ENCODE measurements at places on chromosomes 2 and 18.

GRCh38 chr2:98295721-98296414 is 50.4 kb upstream of the CNGA3 start:
- DNase-seq = peak; percentile 23

DNA sequence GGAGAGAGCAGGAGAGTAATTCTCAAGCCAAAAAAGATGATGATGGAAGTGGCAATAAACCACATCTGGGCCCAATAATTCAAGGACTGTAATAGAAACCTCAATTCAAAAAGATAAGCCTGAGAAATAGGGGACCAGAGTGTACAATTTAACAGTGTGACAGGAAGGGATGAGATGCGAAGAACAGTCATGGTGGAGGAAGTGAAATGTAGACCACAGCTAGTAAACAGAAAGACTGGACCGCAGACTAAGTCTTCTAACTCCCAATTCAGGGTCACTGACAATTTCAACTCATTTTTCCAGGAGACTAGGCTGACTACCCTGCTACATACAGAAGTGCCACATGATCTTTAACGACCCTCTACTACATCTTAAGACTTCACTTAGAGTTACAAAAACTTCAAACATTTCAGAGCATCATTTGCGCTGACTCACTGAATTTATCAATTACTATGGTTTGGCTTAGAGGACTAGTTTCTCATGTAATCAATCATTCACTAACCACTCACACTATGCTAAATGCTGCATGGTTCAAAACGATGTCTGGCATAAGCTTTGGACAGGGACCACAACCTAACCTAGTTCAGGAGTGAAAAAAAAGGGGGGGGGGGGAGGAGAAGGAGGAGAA is 9.0 kb downstream of the CUL3 start:
- DNase-seq = no peak

- no peak for DNase-seq
Measured at GRCh38 chr2:139360654-139361053, 580.5 kb upstream of the NXPH2 start.

DNA sequence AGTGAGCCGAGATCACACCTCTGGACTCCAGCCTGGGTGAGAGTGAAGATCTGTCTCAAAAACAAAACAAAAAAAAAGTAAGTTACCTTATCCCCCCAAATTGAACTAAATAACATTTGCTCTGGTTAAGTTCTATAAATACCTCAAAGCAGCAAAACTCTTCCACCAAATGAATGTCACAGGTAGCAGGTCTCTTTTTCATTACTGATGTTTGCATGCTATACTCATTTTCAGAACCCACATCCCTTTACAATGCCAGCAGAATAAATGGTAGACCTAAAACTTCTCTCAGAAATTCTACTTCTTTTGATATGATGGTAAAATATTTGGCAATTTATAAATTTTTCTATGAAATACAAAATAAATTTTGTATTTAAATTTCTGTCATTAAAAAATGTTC is 22.3 kb downstream of the INO80D start:
- DNase-seq = no peak

DNA sequence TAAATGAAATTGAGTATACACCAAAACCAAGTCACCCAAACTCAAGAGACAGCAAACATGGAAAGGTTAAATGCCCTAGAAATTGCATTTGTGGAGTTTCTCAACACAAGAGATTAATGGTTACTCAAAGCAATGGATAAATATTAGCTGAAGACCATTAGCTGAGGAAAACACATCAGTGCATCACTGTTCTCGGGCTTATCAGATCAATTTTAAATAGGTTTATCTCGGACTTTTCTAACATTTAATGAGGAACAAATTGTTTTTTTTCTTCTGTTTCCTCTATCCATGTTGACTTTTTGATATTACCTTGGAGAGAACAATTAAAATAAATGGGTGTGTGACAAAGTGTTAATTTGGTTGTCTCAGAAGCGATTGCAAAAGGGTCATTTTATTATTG is 105.4 kb upstream of the PIK3C3 start:
- no peak for DNase-seq

GRCh38 chr2:70960833-70961647 is 17.4 kb upstream of the ANKRD53 start:
- DNase-seq = no peak

DNA sequence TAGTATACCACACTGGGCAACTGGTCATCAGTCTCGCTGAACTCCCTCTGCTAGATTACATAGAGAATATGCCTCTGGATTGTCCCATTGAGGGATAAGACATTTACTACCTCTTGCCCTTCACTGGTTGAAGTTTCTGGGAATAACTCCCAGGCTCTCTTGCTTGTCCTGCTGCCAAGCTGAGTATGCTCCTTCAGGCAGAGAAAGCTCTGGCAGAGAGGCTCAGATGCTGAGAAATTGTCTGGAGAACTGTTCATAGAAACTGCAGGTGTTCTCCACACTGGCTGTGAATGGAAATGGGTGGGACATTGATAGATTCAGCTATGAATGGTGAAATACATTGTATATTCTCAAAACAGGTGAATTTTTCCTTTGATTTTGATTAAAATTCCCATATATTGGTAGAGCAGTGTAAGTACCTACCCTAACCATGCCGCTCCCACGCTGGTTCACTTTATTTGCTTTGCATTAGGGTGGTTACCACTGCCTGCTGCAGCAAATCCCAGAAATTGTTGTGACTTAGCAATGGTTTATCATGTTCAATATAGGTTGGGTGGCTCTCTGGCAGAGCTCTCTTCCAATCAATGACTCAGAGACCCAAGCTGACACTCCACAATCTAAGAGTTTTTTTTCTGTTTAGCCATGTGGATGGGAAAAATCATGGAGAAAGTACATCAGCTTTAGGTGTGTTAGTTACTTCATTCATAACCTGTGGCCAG is 36.7 kb downstream of the FAM117B start:
- no peak for DNase-seq

DNA sequence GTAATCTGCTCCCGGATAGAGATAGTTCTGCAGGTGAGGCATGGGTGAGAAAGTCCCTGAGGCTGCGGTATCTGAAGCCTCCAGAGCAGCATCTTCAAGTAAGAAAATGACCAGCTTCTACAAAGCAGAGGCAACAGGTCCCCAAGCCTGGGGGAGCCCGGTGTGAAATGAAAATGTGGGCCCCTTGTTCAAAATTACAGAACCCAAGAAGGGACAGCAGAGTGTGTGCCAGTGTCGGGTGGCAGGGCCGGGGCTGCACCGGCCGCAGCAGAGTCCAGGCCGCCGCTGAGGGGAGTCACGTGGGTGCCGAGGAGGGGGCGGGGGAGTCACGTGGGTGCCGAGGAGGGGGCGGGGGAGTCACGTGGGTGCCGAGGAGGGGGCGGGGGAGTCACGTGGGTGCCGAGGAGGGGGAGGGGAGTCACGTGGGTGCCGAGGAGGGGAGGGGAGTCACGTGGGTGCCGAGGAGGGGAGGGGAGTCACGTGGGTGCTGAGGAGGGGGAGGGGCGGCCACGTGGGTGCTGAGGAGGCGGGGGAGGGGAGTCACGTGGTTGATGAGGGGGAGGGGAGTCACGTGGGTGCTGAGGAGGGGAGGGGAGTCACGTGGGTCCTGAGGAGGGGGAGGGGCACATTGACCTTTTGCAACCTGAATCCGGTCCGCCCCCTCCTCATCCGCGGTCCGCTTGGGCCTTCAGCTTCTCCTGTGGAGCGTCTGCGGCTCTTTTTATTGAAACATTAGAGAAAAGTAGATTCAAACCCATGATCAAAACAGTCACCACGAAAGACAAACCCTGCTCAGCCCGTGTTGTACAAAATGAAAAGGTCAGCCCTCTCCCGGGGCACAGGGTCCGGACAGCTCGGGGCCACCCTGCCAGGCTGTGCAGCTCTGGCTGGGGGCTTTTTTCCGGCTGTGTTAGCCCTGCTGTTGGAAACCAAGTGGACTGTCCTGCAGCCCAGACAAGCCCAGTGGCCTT is 10.4 kb downstream of the COLEC11 start:
- DNase-seq = no peak

GRCh38 chr18:77059294-77059916 is 73.2 kb downstream of the MBP start:
- peak; percentile 63 for DNase-seq

DNA sequence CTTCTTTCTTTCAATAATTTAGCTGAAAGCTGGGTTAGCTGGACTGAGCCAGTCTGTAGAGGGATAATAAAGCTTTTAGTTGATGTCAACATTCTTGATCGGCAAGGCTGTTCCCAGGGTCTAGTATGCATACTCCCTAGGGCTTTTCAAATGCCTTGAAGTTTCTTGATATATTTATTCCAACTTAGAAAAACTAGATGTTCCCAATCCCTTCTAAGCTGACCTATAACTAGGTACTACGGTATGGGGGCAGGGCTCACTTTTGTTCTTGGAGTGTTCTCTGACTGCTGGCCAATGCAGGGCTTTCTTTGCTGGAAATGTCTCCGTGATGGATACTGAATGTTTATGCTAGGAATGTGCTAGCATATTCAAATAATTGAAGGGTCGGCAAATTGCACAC is 258.6 kb upstream of the TANK start:
- DNase-seq = no peak

DNA sequence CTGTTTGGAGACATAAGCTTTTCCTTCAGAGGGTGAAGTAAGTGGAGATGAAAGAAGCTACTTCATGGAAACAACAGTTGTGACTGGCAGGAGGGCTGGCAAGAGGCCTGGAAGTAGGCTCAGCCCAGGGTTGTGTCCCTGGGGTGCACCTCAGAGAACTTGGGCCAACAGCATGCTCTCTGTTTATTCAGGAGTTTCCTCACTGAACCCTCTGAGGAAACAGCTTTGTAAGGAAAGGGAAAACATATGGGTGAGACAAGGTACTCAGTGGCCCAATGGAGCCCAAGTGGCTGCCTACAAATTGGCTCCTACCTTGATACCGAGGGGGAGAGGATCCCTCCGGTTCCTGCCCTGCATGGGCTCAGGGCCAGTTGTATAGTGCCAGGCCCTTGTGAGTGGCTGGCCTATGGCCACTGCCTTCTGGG is 115.5 kb upstream of the ITGA6 start:
- DNase-seq = no peak

DNA sequence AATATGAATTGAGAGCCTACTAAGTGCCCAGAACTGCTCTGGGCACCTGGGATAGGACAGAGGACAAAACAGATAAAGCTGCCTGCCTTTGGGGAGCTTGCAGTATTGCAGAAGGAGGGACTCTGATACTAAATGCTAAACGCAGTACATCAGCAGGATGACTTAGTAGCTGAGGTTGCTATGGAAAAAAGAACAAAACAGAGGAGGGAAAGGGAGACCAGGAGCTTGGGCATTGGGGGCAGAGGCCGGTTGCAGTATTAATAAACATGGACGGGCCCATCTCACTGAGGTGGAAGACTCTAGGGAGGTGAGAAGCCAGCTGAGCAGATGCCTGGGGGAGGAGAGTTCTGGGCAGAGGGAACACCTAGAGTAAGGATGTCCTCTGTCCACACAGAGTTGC is 66.1 kb upstream of the SP3 start:
- no peak for DNase-seq

GRCh38 chr2:44706681-44707553 is 234.6 kb upstream of the SIX3 start:
- DNase-seq = no peak

DNA sequence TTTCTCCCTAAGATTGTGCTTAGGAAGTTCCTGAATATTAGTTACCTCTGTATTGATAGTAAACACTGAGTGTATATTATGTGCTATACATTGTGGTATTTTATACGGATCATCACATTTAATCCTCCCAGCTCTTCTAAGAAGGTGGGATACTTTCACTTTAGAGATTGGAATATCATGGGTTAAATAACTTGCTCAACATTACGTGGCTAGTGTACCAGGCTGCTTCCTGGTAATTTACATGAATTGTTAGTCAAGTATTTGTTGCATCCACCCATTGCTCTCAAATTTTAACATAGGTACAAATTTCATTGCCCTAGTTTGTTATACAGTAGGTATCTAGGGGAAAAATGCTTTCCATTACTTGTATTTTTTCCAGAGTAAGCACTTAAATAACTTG is 21.4 kb downstream of the FAM98A start:
- DNase-seq = no peak

- DNase-seq = peak; percentile 15
Measured at GRCh38 chr2:178761759-178762371, 45.4 kb downstream of the TTN start.

GRCh38 chr18:35938562-35938961 is 33.9 kb upstream of the RMP24 start:
- DNase-seq = no peak

DNA sequence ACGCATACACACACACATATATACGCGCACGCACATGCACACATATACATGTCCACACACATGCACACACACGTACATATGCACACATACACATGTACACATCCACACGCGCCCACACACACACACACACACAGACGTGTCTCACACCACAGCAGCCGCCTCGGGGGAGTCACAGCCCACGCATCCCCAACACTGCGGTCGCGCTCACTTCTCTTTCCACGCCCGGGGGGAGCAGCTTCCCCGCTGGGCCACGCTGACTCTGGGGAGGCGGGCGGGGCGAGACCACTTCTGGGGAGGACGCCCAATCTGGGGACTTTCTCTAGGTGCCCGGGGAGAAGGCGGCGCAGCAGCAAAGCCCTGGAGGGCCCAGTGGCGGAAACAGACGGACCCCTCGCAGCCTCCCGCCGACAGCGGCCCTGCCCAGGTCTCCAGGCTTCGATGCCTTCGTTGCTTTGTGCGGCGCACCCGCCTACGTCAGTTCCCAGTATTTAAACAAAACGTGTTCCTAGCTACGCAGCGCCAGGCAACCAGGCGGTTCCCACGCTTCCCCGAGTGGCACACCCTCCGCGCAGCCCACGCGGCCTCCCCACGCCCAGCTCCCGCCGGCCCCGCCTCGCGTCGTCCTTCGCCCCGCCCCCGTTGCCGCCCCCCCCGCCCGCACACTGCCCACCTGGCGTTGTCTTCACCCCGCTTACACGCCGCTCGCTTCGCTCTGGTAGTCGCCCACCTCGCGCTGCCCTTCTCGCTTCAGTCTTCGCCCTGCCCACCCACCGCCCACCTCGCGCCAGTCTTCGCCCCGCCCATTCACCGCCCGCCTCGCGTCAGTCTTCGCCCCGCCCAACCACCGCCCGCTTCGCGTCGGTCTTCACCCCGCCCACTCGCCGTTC is 810 bp upstream of the RBFA start:
- peak; percentile 93 for DNase-seq

GRCh38 chr2:58553937-58554336 is 312.8 kb upstream of the FANCL start:
- DNase-seq = no peak

- no peak for DNase-seq
Measured at GRCh38 chr2:7057865-7058400, 140.7 kb downstream of the RNF144A start.

DNA sequence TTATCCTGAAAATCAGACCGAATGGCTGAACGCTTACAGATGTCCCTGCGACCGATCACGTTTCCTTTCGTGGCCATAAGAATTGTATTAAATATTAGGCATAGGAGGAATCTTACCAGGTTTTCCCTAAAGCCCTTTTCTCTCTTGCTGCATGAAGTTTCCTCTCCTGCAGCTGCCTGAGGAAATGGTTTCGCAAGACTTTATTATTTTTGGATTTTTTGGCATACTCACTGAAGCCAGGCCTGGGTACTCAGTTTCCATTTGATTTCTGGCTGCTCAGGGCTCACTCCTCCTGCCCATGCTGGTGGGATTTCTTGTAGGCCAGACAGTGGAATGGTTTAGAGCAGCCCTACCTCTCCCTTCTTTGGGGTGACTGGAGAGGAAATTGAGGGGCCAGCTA is 114.0 kb downstream of the KLHL29 start:
- no peak for DNase-seq

Data from ELF-1 (cell line).